Left lung (tissue), 14 donors: ENCODE measurements at places on chromosomes 16 and 17. TPM values are rescaled to one million over a fixed set of nuclear protein-coding genes. Genes with fewer than 3 reads are reported as not detected.

The C16orf74 gene
- polyA plus RNA-seq, result 10.6 TPM

The FA2H gene
- 5.0 TPM for polyA plus RNA-seq

The TBC1D26 gene
- polyA plus RNA-seq, result 1.1 TPM

The METTL26 gene
- 44.6 TPM for polyA plus RNA-seq

The ABCA8 gene
- polyA plus RNA-seq, result 96.0 TPM

The RNF222 gene
- 0.15 TPM for polyA plus RNA-seq

The ATAD5 gene
- 10.6 TPM for polyA plus RNA-seq

The KAT2A gene
- polyA plus RNA-seq, result 76.2 TPM

The ASB16 gene
- 3.8 TPM for polyA plus RNA-seq

The PRSS21 gene
- polyA plus RNA-seq, result 0.27 TPM

The MT1G gene
- polyA plus RNA-seq, result 1.3 TPM

The CDH1 gene
- 139 TPM for polyA plus RNA-seq

The PIGL gene
- polyA plus RNA-seq, result 41.7 TPM

The TMEM101 gene
- polyA plus RNA-seq, result 49.4 TPM

The ACSM5 gene
- 0.57 TPM for polyA plus RNA-seq

The MYOCD gene
- polyA plus RNA-seq, result 11.1 TPM

The SLC5A10 gene
- polyA plus RNA-seq, result 0.84 TPM
